ENCODE measurements at places on chromosomes 7 and 10. TPM values are rescaled to one million over a fixed set of nuclear protein-coding genes. Genes with fewer than 3 reads are reported as not detected.
A peak's percentile ranks its signal among the peaks of the same experiment; 100 is the strongest.

The FGFBP3 gene
- polyA plus RNA-seq: 2.7 TPM

The MCM10 gene
- not detected for polyA plus RNA-seq

The GIMAP4 gene
- polyA plus RNA-seq: 233 TPM

The CLCN1 gene
- polyA plus RNA-seq: not detected

DNA sequence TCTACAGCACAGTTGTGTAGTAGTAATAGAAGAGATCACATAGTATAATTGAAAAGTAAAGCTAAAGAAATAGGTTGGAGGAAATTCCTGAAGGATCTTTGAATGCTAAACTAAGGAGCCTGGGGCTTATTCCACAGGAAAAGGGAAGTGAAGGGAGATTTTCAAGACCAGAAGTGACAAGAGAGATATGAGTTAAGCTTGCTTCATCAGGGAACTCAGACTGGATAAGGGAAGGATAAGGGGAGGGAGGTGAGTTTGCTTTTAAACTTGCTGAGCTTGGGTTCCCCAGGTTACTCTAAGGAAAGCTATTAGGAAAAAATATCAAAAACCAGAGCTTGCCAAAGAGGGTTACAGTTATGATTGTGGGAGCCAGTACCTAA, 182.4 kb downstream of the RAPGEF5 start:
- peaks cover 10% of the 10 kb centered on the region for H3K4me1 ChIP-seq
- DNase-seq: no peak
- H3K27ac ChIP-seq: peak overlapping the region; percentile 10
- H3K4me3 ChIP-seq: no peak overlapping the region
- no peaks in the 10 kb centered on the region for H3K36me3 ChIP-seq
- peaks cover 4% of the 10 kb centered on the region for H3K27me3 ChIP-seq

DNA sequence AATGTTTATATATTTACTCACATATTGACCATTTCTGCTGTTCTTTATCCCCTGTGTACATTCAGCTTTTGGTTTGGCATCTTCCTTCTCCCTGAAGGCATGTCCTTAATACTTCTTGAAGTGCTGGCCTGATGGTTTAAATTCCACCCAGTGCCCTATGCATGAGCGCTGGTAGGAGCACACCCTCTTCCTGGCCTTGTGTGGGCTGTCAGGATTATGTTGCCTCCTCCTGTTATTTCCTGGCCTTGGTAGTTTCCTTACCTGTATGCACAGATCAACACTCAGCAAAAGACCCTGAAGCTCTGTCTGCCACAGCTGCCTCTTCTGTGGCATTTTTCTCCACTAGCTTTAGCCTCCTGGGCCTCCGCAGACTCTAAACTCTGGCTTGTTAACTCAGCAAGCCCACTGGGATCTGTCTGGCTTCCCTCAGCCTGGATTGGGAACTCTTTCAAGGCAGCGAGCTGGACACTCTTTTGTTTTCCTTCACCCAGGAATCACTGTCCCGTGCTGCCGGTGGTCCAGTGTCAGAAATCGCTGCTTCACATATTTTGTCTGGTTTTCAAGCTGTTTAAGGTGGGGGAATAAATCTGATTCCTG, 595.2 kb downstream of the SDK1 start:
- H3K36me3 ChIP-seq: no peaks in the 10 kb centered on the region
- H3K27ac ChIP-seq: no peak overlapping the region
- H3K27me3 ChIP-seq: peaks cover 1% of the 10 kb centered on the region
- H3K4me1 ChIP-seq: no peaks in the 10 kb centered on the region

DNA sequence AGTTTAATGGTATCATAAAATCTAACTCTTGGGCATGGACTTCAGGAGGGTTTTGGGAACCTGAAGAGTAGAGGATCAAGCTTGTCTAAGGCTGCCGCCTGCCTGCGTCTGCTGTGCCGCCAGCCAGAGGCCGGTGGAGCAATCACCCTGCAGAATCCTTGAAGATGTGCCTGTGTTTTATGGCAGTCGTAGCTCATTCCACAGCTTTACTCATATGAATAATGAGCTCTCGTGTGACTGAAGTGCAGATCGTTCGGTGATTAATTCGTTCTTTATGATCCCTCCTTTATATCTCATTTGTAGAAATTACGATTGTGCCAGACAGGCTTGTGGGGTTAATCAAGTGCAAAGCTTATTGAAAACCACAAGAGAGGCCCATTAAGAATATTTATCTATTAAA, 100.8 kb downstream of the ACTR3B start:
- no peaks in the 10 kb centered on the region for H3K27me3 ChIP-seq
- DNase-seq: no peak
- no peak overlapping the region for H3K27ac ChIP-seq

DNA sequence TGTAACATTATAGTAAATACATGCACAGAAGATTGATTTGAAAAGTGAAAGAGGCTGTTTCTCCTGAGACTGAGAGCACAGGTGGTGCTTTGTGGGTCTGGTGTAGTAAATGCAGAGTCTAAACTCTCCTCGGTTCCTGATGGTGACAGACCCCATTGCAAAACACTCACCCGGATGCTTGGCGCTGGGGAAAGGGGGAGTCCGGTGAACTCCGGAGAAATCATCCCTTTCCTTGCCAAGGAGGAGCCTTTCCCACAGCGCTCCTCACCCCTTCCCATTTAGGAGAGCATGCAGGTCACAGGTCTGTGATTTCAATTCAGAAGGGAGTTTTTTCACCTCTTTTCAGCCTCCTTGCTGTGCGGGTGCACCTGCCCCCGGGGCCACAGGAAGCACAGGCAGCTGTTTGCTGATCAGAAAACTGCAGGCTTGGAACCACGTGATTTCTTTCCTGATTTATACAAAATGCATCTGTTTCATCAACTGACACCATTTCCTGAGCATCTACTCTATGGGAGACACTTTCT, 75.6 kb upstream of the LYZL2 start:
- no peaks in the 10 kb centered on the region for H3K36me3 ChIP-seq
- peak overlapping the region; percentile 93 for H3K4me3 ChIP-seq

- DNase-seq: no peak
- H3K27me3 ChIP-seq: no peaks in the 10 kb centered on the region
- peaks cover 45% of the 10 kb centered on the region for H3K36me3 ChIP-seq
- peaks cover 19% of the 10 kb centered on the region for H3K4me1 ChIP-seq
These were observed 51.2 kb downstream of the ANKIB1 start for GRCh38 chr7:92296880-92297445.

DNA sequence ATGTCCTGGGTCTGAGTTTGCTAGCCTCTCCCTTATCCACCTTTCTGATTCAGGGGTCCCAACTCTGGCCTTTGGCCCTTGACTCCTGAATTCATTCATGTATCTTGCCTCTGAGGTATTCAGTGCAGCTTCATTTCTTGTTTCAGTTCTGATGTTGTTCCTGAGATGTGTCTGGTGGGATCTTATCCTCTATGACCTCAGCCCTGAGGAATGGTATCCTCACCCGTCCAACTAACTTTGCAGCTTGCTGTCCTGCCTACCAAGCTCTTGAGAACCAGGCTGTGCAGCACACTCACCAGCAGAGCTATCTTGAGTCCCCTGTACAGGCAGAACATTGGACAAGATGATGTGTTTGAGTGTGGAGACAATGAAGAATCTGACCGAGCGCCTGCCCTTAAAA, 13.8 kb downstream of the SUFU start:
- peaks cover 13% of the 10 kb centered on the region for H3K4me1 ChIP-seq
- no peak overlapping the region for H3K27ac ChIP-seq
- no peak for DNase-seq
- H3K27me3 ChIP-seq: no peaks in the 10 kb centered on the region
- H3K36me3 ChIP-seq: peaks cover 57% of the 10 kb centered on the region
- H3K4me3 ChIP-seq: no peak overlapping the region

GRCh38 chr10:126171555-126171954, 216.7 kb downstream of the ADAM12 start:
- DNase-seq: no peak
- peaks cover 3% of the 10 kb centered on the region for H3K27me3 ChIP-seq
- H3K4me3 ChIP-seq: no peak overlapping the region
- no peaks in the 10 kb centered on the region for H3K4me1 ChIP-seq
- no peak overlapping the region for H3K27ac ChIP-seq
- no peaks in the 10 kb centered on the region for H3K36me3 ChIP-seq

DNA sequence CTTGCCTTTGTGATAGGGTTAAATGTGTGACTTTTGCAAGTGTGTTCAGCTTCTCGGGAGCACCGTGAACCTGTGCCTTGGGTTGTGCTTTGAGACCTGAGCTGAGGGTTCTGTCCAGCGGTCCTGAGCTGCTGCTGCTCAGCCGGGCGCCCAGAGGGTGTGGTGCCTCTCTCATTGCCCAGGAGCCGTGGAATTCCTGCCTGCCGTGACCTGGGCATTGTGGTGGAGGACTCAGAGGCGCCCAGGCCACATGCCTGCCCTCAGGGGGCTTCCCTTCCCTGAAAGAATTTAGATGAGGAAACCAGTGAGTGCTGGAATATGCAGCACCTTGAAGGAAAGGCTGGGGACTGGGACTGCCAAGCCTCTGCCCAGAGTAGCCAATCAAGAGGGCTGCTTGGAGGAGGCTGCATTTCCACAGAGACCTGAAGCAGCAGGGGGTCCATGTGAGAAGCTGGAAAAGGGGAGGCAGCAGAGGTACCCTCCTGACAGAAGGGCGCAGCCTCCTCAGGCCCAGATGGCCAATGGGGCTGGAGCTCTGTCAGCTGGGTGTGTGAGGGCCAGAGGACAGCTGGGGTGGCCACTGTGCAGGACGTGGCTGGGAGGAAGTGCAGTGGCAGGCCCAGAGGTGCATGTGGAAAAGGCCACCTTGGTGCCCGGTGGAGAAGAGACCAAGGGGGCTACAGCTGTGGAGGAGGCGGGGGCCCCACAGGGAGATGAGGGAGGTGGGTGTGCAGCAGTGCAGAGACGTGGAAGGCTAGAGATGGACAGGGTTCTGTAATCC, 107.3 kb downstream of the NKX6-2 start:
- no peaks in the 10 kb centered on the region for H3K36me3 ChIP-seq
- H3K4me1 ChIP-seq: peaks cover 36% of the 10 kb centered on the region
- no peaks in the 10 kb centered on the region for H3K27me3 ChIP-seq

- no peak overlapping the region for H3K4me3 ChIP-seq
- H3K27me3 ChIP-seq: peaks cover 50% of the 10 kb centered on the region
- peak; percentile 10 for DNase-seq
- H3K36me3 ChIP-seq: no peaks in the 10 kb centered on the region
- H3K27ac ChIP-seq: no peak overlapping the region
- H3K4me1 ChIP-seq: peaks cover 6% of the 10 kb centered on the region
These were observed 23.5 kb upstream of the C1QL3 start for GRCh38 chr10:16545116-16545736.

GRCh38 chr10:123427165-123427786, 238.9 kb upstream of the GPR26 start:
- H3K27ac ChIP-seq: no peak overlapping the region
- no peak for DNase-seq
- H3K27me3 ChIP-seq: peaks cover 37% of the 10 kb centered on the region
- H3K36me3 ChIP-seq: no peaks in the 10 kb centered on the region

GRCh38 chr7:7418997-7419396, 116.7 kb downstream of the COL28A1 start:
- no peak overlapping the region for H3K27ac ChIP-seq
- H3K27me3 ChIP-seq: no peaks in the 10 kb centered on the region
- no peak for DNase-seq
- no peak overlapping the region for H3K4me3 ChIP-seq
- H3K36me3 ChIP-seq: no peaks in the 10 kb centered on the region

GRCh38 chr7:108122181-108122580, 8.0 kb downstream of the LAMB4 start:
- H3K27ac ChIP-seq: no peak overlapping the region
- H3K36me3 ChIP-seq: no peaks in the 10 kb centered on the region
- DNase-seq: no peak
- no peaks in the 10 kb centered on the region for H3K4me1 ChIP-seq

DNA sequence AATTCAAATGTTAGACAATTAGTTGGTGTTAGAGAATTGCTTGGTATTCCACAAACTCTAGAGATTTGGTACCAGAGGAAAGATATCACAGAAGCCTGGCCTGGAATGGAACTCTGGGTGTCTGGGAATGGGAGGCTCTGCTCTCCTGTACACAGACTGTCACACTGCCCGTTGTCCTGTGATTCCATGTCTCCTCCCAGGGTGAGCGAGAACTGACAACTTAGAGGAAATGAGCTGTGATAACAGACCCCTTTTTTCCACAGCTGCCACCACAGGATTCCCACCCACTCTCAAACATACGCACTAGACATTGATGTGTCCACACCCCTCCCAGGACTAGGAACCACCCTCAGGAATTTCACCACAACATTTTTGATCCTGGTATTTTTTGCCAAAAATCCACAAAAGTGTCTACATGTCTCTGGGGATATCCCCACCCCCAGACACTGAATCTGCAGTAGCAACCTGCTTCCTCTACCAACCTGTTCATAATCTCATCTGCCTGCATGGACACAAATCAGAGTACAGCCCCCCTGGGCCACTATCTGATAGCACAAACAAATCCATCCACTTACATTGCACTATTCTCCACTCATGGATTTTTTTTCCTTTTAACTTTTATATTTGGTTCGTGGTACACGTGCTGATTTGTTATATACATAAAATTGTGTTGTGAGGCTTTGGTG, 4.7 kb downstream of the ZNF273 start:
- H3K27me3 ChIP-seq: no peaks in the 10 kb centered on the region
- H3K36me3 ChIP-seq: peaks cover 8% of the 10 kb centered on the region
- H3K4me3 ChIP-seq: no peak overlapping the region
- peak overlapping the region; percentile 45 for H3K27ac ChIP-seq
- peaks cover 54% of the 10 kb centered on the region for H3K4me1 ChIP-seq
- no peak for DNase-seq

- DNase-seq: no peak
- H3K27ac ChIP-seq: no peak overlapping the region
- no peaks in the 10 kb centered on the region for H3K4me1 ChIP-seq
- no peak overlapping the region for H3K4me3 ChIP-seq
- no peaks in the 10 kb centered on the region for H3K36me3 ChIP-seq
These were observed 91.4 kb upstream of the NPVF start for GRCh38 chr7:25319707-25320106.

DNA sequence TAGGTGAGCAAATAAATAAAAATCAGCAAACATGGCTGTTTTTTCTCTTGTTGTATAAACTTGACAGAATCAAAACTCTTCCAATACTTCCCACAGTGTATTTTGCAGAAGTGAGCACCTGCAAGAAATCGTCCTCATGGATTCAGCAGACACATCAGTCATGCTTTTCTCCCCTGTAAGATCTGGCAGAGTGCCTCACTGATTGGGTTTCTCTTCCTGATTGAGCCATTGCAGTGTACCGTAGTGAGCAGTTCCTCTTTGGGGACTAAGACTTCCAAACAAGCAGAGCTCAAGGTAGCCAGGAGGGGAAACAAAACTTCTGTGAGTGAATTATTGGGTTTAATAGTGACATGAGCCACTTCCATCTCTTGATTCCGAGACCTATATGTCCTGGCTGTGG, 2.2 kb upstream of the CCDC3 start:
- peaks cover 8% of the 10 kb centered on the region for H3K4me1 ChIP-seq
- DNase-seq: no peak
- H3K27ac ChIP-seq: no peak overlapping the region
- H3K36me3 ChIP-seq: no peaks in the 10 kb centered on the region
- H3K27me3 ChIP-seq: peaks cover 47% of the 10 kb centered on the region

GRCh38 chr7:137454246-137454724, 110.8 kb upstream of the PTN start:
- H3K27ac ChIP-seq: no peak overlapping the region
- no peak for DNase-seq
- H3K4me3 ChIP-seq: no peak overlapping the region
- H3K27me3 ChIP-seq: peaks cover under 1% of the 10 kb centered on the region

DNA sequence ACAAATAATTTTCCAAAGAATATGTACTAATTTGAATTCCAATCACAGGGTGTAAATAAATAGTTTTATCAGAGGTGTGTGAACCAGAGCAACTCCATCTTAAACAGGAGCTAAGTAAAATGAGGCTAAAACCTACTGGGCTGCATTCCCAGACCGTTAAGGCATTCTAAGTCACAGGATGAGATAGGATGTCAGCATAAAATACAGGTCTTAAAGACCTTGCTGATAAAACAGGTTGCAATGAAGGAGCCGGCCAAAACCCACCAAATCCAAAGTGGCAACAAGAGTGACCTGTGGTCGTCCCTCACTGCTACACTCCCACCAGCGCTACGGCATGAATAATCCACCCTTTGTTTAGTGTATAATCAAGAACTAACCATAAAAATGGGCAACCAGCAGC, 291.7 kb upstream of the SEMA3D start:
- H3K36me3 ChIP-seq: no peaks in the 10 kb centered on the region
- H3K27me3 ChIP-seq: no peaks in the 10 kb centered on the region
- no peak overlapping the region for H3K4me3 ChIP-seq
- H3K4me1 ChIP-seq: no peaks in the 10 kb centered on the region
